ENCODE measurements at places on chromosomes 16 and 17.

DNA sequence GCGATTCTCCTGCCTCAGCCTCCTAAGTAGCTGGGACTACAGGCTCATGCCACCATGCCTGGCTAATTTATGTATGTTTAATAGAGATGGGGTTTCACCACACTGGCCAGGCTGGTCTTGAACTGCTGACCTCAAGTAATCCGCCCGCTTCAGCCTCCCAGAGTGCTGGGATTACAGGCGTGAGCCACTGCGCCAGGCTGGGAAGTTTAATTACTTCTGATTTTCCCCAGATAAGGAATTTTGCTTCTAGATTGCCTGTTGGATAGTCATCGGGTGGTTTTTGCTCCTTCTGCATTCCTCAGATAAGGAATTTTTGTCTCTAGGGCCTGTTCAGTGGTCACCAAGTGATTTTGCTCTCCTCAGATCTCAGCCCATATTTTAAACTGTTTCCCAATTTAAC lies 112.5 kb downstream of the MAP2K4 start:
- DNase-seq: no peak

DNA sequence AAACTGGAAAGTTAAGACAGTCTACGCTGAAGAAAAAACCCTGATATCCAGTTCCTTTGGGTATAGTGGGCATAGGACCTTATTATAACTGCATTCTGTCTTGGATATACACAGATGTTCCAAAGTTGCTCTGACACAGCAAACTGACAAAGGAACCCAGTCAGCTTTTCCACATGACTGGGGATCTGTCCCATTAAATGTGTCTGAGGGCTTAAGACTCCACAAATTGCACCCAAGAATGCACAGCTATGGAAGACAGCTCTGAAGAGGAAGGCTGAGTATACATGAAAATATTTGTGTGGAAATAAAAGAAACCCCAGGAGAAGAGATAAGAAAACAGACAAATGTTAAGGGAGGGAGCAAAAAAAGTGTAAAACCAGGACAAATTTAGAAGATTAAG lies 114.1 kb downstream of the SPAG9 start:
- no peak for DNase-seq

- DNase-seq: peak; percentile 9
These were observed 743 bp downstream of the ZNF624 start for GRCh38 chr17:16652847-16653366.

GRCh38 chr16:50635505-50636392 lies 45.4 kb downstream of the SNX20 start:
- DNase-seq: no peak

DNA sequence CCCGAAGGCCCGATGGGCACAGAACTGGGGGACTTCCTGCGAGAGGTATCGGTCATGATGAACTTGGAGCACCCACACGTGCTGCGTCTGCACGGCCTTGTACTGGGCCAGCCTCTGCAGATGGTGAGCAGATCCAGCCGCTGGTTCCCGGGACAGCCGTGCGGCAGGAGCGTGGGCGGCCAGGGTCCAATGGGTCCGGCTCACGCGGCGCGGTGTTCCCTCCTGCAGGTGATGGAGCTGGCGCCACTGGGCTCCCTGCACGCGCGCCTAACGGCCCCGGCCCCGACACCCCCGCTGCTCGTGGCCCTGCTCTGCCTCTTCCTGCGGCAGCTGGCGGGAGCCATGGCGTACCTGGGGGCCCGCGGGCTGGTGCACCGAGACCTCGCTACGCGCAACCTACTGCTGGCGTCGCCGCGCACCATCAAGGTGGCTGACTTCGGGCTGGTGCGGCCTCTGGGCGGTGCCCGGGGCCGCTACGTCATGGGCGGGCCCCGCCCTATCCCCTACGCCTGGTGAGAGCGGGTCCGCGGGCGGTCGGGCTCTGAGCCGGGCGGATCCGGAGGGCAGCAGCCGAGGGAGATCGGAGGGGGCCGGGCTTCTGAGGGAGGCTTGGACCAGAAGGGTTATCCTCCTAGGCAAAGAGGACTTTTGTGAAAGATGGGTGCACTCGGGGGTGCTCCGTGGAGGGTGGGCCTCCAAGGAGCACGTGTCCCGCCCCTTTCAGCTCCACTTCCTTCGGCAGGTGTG lies 3.0 kb downstream of the TNK1 start:
- peak; percentile 91 for DNase-seq

DNA sequence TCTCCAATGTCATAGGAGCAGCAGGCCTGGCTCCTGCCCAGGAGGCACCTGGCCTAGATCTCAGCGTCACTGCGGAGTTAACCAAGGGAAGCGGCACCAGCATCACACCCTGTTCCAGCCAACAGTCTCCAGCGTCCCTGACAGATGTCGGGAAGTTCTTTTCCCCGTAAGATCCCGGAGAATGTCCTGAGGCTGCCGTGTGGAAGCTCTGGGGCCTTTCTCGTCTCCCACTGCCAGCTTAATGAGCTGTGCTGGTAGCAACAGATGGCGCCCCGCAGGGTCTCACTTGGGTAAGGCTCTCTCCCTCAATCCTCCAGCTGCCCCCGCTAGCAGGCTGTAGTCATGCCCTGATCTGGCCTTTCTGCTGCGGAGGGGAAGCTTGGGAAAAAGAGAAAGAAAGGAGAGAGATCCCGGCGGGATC lies 57.5 kb downstream of the MARCHF10 start:
- no peak for DNase-seq

DNA sequence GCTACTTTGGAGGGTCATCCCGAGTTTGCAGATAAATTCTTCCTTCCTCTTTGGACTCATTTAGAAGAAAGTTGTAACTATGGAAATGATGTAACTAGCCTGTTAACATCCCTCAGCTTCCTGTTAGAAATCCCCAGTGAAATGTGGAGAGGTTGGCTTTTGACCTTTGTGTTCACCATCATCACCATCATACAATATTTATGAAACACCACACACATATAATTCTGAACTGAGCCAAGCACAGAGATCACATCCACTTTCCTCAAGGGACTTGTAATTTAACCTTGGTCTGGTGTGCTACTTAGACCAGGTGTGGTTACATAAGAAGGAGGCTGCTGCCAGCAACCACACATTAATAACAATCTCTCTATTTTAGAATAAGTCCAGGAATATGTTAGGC lies 2.5 kb downstream of the CAPNS2 start:
- no peak for DNase-seq

DNA sequence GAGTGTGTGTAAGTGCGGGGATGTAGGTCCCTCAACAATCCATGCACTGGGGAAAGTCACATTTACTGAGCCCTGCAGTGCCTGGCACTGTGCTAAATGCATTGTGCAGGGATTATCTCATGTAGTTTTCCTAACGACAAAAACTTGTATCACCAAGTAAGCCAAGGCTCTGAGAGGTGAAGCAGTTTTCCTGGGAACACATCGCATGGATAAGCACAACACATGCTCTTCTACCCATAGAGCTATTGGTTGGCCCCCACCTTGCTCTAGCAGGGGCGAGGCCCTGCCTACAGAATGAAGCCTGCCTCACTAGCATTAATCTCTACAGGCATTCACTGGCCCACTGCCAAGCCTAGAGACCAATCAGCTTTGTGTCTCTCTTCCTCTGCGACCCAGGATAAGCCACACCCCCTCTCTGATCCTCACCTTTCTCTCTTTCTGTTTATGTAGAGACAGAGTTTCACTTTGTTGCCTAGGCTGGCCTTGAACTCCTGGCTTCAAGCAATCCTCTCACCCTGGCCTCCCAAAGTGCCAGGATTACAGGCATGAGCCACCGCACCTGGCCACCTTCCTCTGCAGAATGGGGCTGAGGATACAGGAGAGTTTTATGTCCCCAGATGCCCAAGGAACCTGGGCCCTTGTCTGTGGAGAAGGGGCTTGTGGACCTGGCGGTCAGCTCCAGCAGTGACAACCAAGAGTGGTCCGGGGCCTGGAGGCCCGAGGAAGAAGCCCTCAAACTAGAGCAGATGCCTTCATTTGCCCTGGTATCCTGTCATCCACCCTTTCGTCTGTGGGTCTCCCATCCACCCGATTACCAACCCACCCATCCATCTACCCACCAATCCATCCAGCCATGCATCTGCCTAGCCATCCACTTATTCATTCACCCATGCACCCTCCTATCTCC lies 12.8 kb downstream of the CDH16 start:
- DNase-seq: no peak

GRCh38 chr17:13421581-13422130 lies 180.1 kb downstream of the HS3ST3A1 start:
- no peak for DNase-seq

- DNase-seq: no peak
These were observed 17.2 kb upstream of the TAT start for GRCh38 chr16:71594000-71594646.

- peak; percentile 66 for DNase-seq
These were observed 184.8 kb upstream of the CIBAR2 start for GRCh38 chr16:85296859-85297660.

DNA sequence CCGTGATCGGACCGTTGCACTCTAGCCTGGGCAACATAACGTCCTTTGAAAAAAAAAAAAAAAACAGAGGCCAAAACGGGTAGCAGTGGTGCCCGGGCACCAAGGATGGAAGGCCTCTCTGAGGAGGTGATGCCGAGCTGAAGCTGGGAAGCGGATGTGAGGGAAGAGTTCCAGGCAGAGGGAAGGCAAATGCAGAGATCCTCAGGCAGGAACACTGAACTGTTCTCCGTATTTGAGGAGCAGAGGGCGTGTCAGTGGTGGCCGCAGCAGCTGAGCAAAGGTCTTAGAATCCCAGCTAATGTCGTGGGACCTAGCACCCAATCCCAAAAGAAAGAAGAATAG lies 656 bp upstream of the KCTD13 start:
- DNase-seq: no peak

- DNase-seq: no peak
These were observed 54.1 kb downstream of the TOX3 start for GRCh38 chr16:52492789-52493357.

- no peak for DNase-seq
These were observed 68.4 kb upstream of the TNRC6C start for GRCh38 chr17:77889866-77890760.

- DNase-seq: peak; percentile 39
These were observed 112.8 kb downstream of the ZNF778 start for GRCh38 chr16:89330177-89330856.

- no peak for DNase-seq
These were observed 13.2 kb downstream of the CNTNAP1 start for GRCh38 chr17:42695500-42695899.

- peak; percentile 100 for DNase-seq
These were observed at the start of gene TXNDC11 for GRCh38 chr16:11742536-11743307. TXNDC11 (minus strand) TSS chr16:11742857; CDS start chr16:11742730, 127 bp downstream.

DNA sequence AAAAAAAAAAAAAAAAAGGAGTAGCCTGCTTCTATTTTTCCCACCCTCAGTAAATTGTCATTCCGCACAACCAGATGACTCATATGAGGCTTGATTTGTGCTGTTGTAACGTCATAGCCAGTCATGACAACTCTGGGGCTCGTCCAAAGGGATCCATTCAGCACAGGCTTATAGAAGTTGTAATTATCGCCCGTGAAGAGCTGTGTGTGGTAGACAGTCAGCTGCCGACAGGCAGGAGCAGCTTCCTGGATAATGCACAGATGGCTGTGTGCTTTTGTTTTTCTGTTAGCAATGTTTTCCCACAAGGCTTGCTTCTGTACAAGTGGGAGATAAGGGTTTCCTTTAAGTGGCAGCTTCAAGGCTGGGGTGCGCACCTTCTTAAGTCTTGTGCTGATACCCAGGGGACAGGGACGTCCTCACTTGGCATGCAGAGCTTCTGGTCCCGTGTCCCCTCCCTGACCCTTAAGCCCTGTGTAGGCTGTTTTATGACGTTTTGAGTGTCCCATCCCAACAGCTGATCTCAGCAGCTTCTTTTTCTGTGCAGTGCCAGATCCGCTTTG lies 26.0 kb downstream of the SNX29 start:
- no peak for DNase-seq

GRCh38 chr17:59688496-59688895 lies 18.7 kb downstream of the PTRH2 start:
- no peak for DNase-seq

- DNase-seq: no peak
These were observed 30.1 kb upstream of the PMFBP1 start for GRCh38 chr16:72202014-72202413.

DNA sequence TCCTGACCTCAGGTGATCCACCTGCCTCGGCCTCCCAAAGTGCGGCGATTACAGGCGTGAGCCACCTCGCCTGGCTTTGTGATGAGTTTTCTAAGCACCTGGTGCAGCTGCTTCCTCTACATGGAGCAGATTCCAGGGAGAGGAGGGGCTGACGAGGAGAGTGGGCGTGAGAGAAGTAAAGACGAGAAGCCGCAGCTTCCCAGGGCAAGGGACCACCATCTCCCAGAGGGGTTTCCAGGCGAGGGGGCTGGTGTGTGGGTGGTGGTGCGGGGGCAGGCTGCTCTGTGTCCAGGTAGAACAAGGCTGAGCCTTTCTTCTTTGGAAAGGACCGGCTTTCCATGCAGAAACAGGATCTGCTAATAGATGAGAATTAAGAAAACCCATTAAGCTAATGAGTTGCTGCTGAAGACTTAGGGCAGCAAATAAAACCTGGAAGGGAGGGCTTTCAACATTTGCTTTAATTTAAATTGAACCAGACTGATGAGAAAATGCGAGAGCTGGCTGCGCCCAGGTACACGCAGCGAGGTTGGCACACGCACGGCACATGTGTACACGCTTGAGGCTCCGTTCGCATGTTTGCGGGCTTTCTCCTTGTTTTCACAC lies 236.7 kb downstream of the RBFOX3 start:
- no peak for DNase-seq

DNA sequence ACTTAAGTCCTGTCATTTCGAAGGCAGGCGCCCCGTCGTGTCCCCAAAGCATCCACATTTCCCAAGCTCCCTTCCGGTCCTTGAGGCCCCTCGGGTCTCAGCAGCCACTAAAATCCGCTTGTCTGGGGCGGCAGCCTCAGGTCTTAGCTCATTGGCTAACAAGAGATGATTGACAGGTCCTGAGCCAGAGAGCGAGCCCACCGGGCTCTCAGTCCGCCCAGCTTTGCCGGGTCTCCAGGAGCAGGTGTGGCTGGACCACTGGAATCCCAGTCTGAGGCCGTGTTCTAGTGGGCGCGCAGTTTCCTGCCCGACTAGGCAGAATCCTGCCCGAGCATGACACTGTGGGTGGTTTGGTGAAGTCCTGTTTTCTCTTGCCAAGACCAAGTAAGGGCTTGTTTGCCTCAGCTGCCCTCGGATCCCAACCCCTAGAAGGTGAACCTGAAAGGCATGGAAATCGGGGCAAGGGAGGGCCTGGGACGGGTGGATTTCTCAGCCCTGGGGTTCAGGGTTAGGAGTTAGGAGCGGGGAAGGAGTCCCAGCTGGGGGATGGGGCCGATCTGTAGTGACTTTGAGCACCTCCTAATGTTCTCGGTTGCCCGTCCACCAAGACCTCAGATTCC lies 42.8 kb downstream of the MRC2 start:
- no peak for DNase-seq

DNA sequence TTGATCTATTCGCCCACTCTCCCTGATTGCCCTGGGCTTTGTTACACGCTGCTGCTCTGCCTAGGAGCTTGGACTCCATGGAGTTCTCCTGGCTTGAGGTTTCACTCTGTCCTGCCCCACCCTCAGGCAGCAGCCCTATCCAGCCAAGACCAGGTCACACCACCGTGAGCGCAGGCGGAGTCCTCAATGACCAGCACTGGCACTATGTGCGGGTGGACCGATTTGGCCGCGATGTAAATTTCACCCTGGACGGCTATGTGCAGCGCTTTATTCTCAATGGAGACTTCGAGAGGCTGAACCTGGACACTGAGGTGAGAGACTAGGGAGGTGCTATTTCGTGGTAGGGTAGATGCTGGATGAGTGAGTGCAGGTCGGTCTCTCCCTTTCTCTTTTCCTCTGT lies 3.5 kb downstream of the CNTNAP1 start:
- no peak for DNase-seq

Measured in B cell (primary cell).